EH (cell line): ENCODE measurements at places on chromosomes 11 and 22.

- no peak for DNase-seq
Measured at GRCh38 chr22:47698906-47699305, 936.5 kb downstream of the TBC1D22A start.

DNA sequence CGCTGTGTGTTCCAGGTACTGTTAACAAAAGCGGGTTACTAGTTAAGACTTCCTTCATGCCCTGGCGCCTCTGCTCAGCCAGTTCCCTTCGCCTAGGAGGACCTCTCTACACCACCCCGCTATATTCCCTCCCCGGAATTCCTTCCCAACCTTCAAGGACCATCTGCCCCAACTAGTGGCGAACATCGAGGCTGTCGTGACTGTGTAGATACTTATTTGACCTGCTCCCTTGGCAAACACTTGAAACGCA, 450 bp upstream of the BCL2L13 start:
- DNase-seq = no peak

DNA sequence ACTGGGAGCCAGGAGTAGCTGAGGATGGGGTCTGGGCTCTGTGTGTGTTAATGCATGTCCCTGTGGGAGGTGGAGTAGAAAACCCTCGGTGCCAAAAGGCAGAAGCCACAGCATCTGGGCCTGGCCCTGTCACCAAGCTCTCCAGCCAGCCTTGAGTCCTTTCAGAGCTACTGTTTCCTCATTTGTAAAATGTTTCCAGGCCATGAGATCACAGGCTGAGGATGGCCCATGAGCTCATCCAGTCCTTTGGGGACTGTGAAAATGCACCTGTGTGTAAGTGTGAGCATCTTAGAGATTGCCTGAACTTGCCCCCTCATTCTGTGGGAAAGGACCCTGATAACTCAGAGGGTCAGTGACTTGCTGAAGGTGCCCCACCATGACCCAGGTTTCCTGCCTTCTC, 9.1 kb downstream of the ANKK1 start:
- no peak for DNase-seq

DNA sequence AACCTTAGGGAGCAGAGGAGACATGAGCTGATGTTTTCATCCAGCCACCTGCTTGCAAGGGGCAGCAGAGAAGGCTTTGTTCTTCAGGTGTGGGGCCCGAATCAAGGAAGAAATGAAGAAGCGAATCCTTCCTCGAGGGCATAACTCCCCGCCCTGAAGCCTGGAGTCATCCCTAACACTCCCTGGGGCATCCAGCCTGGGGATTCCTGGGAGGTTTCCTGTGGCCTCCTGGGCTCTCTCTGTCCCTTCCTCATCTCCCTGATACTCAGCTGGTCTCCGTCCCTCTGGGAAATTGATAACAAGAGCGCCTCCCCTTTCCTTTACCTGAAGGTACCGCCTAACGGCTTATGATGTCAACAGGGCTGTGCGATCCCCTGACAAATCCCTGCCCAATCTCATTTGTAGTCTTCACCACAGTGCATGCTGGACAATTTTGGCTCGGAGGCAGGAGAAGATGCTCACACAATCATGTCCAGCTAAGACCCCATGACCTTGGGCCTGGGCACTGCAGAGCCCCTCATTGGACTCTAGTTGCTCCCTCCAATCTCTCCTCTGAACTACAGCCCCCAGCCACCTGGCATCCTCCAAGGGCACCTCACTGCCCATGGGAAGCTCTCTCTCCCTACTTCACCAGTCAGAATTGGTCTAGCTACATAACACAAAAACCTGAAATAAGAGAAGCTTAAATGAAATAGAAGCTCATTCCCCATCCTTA, 80.6 kb upstream of the RTL6 start:
- DNase-seq = no peak

- peak; percentile 57 for DNase-seq
Measured at GRCh38 chr11:61752117-61752924, at the start of gene MYRF. TSS of gene MYRF (plus strand) at chr11:61752636. CDS start at chr11:61752745, 109 bp downstream.

DNA sequence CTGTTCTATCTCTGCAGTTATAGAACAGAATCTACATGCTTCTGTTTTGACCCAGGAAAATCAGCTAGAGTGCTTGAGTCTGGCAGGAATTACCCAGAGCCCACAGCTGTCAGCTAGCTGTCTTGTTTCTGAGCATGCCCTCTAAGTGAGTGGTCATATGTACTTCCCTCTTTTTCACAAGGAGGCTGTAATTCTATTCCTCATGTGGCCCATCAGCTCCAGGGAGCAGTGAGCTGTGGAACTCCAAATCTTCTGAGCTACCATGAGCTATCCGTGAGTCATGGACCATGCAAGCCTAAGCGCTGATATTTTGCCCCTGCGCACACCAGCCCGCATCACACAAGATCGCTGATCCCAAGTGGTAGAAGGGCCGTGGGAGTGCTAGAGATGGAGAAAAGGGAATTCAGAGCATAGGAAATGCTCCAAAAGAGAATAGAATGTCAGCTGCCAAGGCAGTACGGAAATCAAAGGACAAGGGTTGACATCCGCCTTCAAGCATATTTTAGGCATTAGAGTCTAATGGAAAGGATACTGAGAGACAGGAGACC, 5.4 kb downstream of the FJX1 start:
- DNase-seq = peak; percentile 86

- no peak for DNase-seq
Measured at GRCh38 chr11:17391493-17392355, 3.3 kb upstream of the KCNJ11 start.

DNA sequence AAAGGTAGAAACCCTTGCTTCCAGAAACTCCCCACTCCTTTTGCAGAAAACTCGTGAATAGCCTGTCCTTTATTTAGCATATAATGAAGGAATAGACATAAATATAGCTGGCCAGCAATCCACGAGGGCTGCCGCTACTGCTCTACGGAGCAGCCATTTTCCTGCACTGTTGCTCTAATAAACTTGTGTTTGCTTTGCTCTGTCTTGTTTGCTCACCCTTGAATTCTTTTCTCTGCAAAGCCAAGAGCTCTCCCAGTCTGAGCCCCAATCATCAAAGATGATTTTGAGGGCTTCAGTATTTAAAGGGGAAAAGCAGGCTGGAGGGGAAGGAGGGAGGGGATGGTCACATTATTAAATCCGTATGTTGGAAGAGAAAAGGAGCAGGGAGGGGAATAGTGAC, 16.6 kb upstream of the CHKA start:
- DNase-seq = no peak

DNA sequence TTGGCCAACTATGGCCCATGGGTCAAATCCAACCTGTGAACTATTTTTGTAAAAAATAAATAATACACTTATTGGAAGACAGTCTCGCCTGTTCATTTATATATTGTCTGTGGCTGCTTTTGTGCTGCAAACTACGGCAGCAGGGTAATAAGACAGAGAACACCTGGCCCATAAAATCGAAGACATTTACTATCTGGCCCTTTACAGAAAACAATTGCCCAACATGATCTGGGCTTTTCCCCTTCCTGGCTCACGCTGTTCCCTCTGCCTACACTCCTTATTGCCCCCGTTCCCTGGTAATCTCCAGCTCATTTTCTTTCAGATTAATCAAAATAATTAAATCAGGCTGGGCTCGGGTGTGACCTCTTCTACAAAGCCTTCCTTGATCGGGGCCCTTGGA, 5.6 kb downstream of the PLAAT2 start:
- DNase-seq = no peak

GRCh38 chr22:43388420-43388851, 23.4 kb upstream of the MPPED1 start:
- peak; percentile 55 for DNase-seq

DNA sequence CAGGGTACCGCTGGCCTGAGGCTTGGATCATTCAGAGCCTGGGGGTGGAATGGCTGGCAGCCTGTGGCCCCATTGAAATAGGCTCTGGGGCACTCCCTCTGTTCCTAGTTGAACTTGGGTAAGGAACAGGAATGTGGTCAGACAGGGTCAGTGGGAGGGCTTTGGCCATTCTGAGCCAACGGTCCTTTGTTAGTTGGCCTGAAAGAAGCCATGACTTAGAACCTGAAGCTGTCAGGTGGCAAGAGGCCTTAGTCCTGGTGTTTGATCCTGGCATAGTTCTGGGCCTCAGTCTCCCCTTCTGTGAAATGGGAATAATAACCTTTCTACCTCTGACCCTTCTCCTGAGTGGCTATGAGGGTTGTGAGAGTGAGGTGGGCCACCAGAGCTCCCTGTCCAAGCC, 8.3 kb downstream of the PGAP2 start:
- DNase-seq = no peak

DNA sequence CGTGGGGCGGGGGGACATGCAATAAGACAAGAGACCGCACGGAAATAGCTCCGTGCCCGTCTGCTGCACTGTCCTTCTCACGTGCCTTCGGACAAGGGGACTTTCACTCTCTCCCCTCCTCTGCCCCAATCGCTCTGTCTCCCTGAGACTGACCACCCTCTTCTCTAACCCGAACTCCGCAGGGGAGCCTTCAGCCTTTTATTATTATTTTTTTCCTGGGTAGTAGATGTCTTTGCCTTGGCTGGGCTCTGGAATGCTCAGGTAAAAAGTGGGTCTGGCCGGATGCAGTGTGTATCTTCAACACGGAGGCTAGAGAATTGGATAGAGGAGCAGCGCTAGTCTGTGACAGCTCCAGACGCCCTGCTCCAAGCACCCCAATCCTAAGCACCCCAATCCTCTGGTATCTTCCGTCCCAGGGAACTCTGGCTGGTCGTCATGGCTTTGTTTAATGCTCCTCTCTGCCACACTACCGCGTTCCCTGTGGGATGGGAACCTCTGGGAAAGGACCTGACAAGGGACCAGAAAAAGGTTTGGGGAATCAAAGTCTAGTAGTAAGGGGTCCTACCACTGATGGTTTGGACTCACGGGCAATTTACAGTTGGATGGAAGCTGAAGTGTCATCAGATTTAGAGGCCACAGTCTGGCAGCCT, 25.1 kb upstream of the ROBO3 start:
- DNase-seq = no peak

GRCh38 chr22:45499746-45500145, 2.9 kb upstream of the FBLN1 start:
- DNase-seq = peak; percentile 42

- peak; percentile 1 for DNase-seq
Measured at GRCh38 chr11:29616611-29617010, 400.2 kb downstream of the KCNA4 start.

DNA sequence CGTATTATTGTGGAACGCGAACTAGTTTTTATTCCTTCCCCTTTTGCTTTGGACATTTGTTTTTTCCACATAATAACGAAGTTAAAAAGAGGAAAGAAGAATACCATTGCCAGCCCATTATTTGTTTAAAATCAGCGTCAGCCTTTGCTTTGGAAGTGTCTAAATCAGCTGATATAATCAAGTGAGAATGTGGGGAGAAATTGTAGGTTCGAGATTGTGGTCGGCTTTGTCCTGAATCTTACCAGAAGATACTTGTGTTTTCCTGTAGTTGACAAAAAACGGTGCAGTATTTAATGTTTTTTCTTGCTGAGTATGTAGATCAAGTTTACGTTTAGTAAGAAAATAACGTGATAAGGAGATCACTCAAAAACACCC, 935 bp downstream of the ZNF143 start:
- DNase-seq = peak; percentile 47

- DNase-seq = no peak
Measured at GRCh38 chr11:11579012-11579988, 42.5 kb downstream of the GALNT18 start.

GRCh38 chr11:66546966-66547661, 411 bp downstream of the ACTN3 start:
- DNase-seq = no peak

DNA sequence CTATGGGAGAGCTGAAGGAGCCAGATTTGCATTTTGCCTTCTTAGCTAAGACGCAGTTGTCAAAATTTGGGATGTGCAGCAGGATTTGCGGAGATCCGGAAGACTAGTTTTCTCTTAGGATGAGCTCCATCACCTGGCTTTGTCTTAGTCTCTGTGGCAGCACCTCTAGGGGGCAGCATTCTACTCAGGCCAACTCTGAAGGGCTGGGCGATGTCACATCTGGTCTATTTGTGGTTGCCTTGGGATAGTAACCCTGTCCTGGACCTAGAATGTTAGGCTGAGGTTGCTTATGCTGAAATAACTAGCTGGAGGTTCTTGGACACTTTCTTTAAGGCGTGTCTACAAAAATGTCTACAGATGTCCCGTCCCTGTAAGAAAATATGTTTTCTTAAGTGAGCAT, 116.2 kb downstream of the FAT3 start:
- peak; percentile 59 for DNase-seq

DNA sequence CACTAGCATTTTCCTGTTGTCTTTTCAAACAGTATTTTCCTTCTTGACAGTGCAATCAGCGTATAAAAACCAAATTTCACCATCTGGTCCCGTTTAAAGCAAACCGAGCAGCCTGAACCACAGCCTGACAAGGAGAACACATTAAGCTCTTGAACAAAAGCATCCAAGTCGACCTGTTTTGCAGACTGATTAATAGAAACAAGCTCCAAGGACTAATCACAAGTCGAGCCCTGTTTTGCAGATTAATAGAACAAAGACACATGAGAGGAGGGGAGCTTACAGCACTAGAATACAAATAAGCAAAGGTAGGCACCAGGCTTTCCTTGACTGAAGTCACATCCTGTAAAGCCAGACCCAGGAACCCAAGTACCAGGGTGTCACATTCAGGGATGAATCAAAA, 104.8 kb downstream of the MPPED2 start:
- no peak for DNase-seq

GRCh38 chr11:86120807-86121206, 51.9 kb upstream of the PICALM start:
- DNase-seq = no peak

DNA sequence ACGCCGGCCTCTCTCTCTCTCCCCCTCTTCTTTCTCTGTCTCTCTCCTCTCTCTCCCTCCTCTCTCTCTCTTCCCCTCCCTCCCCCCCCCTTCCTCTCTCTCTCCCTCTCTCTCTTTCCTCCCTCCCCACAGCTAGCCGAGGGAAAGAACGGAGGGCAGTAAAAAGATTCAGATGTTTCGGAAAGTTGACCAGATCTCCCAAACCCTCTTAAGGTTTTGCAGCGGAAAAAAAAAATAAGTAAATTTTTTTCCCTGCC, 195 bp upstream of the ALX4 start:
- no peak for DNase-seq

DNA sequence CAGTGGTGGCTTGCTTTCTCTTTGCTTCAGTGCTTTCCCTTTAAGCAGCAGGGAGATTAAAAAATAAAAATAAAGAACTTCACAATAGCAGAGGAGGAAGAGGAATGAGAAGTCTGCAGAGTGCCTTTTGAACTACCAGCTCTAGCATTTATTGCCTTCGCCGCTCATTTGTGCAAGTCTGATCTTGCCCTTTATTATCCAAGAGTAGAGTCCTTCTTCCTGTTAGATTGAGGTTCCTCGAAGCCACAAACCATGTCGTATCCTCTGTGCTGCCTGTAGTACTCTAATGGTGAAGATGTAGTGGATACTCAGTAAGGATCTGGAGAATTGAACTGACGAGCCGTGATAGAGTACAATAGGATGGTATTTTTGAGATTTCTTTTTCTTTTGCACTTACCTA, 101.2 kb upstream of the RAG2 start:
- DNase-seq = no peak

DNA sequence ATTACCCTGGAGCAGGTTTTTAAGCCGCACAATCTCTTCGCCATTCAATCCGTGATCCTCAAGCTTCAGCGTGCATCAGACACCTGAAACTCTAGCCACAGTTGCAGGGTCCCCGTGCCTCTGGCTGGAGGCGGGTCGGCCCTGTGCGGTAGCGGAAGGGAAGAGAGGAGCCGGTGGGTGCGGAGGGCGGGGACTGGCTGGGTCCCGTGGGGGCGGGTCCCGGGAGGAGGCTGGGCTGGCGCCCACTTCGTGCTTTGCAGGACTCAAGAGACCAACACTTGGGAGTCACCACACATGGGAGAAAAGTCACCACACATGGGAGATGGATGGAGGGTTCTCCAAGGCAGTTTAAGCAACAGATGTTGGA, 772 bp downstream of the C22orf15 start:
- DNase-seq = no peak
